Pulmonary artery endothelial cell (primary cell): ENCODE measurements at places on chromosomes 3 and 15. TPM values are rescaled to one million over a fixed set of nuclear protein-coding genes. Genes with fewer than 3 reads are reported as not detected.

Gene OSBPL10
- total RNA-seq = 17.3 and 20.2 TPM in 2 replicates

GRCh38 chr15:87564681-87565080, 691.9 kb downstream of the NTRK3 start:
- no peak for DNase-seq

DNA sequence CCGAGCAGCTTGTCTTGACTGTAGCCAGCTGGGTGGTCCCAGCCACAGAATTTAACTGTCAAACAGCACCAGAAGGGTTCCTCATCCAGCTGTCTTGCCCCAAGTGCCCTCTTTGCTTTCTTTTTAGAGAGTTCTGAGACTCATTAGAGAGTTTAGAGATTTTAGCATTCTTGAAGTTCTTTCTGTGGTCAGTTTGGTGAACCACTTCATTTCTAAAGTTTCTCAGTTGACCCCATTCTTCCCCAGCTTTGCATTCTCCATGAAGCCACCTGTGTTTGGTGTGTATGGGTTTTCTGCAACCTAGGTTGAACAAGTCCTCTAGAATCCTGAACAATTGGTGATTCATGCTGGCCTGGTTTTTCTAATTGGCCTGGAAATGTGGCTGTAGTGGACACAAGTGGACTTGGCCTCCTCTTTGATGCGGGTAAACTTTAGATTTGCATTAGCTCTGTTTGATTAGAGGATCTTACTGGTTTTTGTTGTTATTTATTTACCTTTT, 33.7 kb downstream of the FLNB start:
- no peak for DNase-seq

- no peak for DNase-seq
These were observed 40.5 kb downstream of the SEMA3G start for GRCh38 chr3:52404391-52404790.

Gene WDR93
- total RNA-seq = under 0.01 and 0.07 TPM in 2 replicates

Gene GNB4
- 97.3 and 105 TPM in 2 replicates for total RNA-seq
